Memory B cell (primary cell): ENCODE measurements at places on chromosomes 12 and 14.

GRCh38 chr12:120489018-120489417 lies 6.9 kb upstream of the DYNLL1 start:
- no peak for DNase-seq

DNA sequence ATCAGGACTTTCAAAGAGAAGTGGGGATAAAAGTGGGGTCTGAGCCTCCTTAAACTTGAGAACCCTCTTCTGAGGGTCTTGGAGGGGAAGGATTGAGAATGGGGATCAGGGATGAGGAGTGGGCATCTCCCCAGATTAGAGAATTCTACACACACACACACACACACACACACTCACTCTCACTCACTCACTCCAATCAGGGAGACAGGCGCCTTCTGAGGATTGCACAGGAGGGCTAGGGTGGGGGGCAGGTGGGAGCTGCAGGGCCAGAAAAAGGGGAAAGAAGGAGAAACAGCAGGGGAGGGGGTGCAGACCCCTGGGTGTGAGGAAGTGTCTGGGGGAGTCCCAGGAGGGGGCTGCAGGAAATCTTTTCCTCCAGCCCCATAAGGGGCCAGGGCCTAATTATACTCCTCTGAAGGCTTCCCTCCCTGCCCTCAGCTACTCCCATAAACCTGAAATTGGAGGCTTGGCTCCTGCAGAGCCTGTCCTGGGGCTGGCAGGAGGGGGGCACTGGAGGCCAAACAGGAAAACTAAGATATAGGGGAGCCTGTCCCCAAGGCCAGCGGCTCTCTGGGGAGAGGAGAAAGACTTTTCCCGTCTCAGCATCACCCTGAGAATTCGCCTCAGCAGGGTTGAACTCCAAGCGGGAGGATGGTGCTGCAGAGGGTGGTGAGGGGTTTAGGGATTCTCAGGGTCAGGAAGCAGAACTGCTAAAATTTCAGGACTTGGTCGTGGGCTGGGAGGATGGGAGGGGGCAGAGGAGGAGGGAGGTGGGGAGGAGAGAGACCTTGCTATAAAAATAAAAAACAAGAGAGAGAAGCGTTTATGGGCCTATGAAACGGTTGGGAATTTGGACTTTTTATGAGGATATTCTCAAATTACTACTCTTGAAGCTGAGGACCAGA lies 1.6 kb downstream of the HOXC9 start:
- DNase-seq, result no peak

DNA sequence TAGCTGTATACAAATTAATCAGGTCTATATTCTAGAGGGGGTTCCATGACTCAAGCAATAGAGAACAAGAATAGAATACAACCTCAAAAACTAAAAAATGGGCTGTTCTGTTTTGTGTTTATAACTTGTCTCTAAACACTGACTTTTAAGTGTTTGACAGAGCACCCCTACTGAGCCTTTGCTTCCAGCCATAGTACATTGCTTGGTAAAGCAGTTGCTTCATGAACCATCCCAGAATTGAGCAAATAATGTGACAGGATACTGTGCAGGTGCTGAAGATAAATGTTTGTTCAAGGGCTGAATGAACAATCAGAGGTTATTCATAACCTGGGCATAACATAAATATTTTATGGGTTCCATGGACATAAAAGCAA lies 11.5 kb downstream of the SPTSSA start:
- no peak for DNase-seq

DNA sequence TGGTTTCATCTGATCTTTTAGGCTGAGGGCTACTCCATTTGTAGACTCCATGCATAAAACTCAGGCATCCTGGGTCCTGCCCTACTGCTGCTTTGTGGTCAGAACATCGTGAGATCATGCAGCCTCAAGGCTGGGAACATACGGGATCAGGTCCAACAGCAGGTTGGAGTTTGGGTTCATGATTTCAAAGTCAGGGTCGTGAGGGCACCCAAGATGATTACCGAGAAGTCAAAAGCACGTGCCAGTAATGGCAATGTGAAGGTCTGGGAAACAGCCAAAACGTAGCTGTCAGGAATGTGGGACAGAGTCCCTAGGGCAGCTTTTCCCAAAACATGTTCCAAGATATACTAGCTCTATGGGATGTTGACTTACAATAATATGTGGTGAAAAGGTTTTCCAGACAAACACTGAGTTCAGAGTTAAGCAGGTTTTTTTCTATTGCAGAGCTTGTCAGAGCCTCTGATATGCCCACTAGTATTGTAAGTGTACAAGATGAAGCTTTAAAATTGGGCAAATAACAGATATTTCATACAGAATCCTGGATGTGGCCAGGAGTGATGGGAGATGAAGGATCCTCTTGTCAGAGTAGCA lies 130.3 kb upstream of the DNM1L start:
- DNase-seq, result no peak

GRCh38 chr14:32497248-32497647 lies 168.2 kb downstream of the AKAP6 start:
- no peak for DNase-seq

DNA sequence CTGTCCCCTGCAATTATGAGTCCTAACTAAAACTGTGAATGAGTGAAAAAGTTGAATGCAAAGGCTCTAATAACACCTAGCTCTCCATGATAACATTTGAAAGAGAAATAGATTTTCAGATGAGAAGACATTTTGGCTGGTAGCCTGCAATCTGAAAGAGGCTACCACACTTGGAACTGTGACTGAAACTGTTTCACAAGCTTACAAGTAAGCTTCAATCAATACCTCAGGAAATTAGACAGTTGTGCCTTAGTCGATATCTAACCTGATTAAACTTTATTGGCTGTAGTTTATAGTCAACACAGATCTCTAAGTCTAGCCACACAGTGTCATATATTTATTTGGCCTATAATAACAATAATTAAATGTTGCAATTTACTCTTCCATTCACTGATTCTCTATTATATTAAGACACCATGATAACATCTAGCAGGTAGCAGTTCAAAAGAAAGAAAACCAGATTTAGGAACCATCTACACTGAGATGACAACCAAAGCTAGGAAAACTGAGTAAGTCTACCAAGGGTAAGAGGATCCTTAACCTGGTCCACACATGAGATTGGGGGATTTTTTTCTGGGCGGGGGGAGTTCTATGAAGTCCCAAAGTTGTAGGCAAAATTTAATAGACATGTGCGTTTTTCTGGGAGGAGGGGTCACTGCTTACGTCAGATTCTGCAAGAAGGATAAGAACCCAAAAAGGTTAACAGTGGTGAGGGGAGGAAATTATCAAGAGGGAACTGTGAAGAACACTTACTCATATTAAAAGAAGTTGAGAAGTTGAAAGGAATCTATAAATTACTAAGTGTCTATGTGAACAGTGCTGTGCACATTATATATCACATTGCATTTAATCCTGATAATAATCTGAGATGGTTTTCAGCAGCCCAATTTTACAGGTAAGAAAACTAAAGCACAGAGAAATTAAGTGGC lies 65.8 kb downstream of the NUMB start:
- DNase-seq, result no peak
